ENCODE measurements at places on chromosomes 2 and 18.

GRCh38 chr18:59029663-59030429, 109.8 kb upstream of the SEC11C start:
- DNase-seq, result no peak

DNA sequence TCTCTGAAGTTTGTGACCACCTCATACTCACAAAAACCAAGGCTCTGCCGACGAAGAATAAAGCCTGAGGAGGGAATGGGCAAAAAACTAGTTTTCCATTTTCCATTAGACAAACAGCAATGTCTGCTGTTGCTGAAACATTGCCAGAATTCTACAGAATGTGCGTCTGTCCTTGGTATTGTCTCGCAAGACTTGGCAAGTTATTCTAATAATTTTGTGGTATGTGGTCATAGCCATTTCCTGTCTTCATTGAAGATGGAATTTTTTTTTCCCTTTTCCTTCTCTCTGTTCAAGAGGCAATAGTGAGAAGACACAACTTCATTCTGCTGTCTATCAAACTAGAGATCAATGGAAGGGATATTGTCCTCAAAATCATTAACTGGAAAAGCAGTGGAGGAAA, 296.1 kb downstream of the RND3 start:
- no peak for DNase-seq

DNA sequence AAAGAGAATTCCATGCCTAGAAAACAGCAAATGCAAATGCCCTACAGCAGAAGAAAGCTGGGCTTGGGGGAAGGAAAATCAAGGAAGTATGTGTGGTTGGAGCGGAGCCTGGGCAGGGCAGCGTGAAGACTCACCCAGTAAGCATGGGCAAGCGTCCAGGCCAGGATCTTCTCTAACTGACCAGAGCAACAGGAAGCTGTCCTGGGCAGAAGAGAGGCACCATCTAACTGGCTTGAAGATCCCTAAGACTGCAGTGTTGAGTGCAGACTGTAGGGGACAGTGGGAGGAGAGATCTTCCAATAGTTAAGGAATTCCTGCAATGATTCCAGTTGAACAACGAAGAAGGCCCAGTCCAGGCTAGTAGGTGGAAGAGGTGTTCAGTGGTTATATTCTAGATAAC, 57.9 kb downstream of the NXPH2 start:
- no peak for DNase-seq

GRCh38 chr2:60054571-60055340, 498.7 kb downstream of the BCL11A start:
- DNase-seq, result no peak

DNA sequence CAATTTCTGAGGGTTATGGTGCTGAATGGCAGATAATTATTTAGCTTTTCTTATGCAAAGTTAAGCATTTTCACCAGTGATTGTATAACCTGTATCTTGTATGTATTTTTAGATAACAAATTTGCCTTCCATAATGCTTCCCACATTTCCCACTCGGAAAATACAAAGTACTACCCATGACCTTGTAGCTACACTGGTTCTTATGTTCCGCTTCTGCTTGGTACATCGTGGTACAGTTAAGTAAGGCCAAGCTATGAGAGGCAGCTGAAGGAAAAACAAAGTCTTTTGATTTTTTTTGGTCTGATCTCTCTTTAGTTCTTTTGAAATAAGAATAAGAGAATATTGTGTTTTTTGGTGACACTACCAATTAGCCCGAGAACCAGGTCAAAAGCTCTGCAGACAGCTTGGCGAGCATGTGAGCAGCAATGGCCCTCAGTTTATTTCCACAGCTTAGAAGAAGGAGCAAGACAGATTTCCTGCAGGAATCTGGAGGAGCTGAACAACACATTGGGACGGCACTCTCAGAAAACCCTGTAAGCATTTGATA, 26.8 kb downstream of the SH3YL1 start:
- no peak for DNase-seq

GRCh38 chr2:102283996-102284395, 27.4 kb upstream of the IL1RL1 start:
- no peak for DNase-seq

- no peak for DNase-seq
Measured at GRCh38 chr2:60335533-60336237, 217.8 kb downstream of the BCL11A start.

DNA sequence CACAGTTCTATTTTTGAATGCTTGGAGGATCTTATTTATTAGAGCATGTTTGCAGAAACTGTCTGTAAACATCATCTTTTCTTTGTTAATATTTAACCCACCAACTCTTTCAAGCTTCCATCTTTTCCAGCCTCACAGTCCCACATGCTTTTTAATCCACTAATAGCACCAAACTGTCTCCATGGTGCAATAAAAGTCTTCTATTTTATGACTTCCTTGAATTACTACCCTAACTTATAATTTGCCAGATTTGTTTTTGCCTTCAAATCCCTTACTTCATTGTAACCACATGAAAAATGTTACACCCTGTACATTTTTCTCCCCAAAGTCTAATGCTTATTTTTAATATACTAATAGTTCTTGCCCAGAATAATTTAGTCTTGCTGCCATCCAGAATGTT, 792.6 kb downstream of the PLCL1 start:
- DNase-seq, result no peak

Measured in nephron progenitor cell (in vitro differentiated cells).